ENCODE measurements at places on chromosomes 2 and 18.

GRCh38 chr2:11784747-11785610 lies 38.5 kb downstream of the LPIN1 start:
- DNase-seq, result peak; percentile 15

DNA sequence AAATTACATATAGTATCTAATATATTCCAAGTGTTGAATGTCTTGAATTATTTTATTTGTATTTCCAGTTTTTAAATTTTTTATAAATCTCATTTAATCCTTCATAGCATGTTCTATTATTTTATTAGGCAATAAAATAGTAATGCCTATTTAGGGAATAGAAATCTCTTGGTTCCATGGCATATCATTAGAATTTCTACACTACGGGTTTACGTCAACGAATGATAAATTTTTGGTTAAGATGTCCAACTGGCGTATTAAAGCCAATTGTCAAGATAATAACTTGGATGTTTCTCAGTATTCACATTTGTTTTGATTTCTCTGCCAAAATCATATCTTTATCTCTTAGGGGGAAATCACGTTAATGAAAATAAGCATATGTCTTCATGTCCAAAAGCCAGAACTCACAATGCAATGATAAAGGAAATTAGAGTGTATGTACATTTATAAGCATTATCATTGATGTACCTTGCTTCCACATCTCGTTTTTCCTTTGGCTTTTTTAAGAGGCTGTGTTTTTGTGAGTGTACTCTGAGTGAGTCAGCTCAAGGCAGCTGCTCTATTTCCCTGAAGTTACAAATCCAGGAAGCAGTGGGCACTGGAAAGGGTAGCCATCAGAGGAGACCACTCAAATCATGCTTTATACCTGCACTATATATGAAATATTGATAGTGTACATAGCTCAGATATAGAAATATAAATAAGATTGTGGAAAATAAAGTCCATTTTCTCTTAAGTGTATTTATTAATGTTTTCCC lies 115.8 kb upstream of the PDE1A start:
- no peak for DNase-seq

GRCh38 chr2:101016-101415 lies 54.7 kb upstream of the FAM110C start:
- no peak for DNase-seq

DNA sequence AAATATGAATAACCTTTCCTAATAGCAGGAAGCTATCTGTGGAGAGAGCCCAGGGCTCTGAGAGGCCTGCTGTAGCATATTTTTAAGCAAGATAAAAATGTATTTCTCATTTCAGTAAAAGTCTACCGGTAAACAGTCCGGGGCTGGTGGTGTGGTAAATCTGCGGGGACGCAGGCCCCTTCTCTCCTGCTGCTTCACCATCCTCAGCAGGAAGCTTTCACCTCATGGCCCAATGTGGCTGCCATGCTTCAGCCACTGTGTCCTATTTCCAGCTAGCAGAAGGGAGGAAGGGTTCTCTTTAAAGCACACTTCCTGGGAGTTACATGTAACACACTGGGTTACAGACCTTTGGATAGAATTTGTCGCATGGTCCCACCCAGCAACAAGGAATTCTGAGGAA lies 79.5 kb upstream of the ODC1 start:
- no peak for DNase-seq

DNA sequence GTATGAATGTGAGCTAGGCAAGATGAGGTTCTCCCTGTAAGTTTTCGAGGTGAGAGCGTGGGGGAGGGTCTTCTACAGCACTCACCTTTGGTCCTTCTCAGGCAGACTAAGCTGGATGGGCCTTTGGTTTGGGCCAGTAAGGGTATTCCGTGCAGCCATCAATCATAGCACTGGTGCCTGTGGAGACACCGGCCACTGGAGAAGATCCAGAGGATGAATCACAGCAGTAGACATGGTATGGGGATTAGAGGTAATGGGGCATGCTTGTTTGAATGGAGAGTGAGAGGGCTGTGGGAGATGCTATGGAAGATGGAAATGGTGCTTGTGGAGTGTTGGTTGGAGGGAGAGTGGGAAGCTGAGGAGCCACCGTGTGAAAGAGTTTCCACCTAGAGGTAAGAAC lies 16.1 kb downstream of the MAPRE3 start:
- DNase-seq, result no peak

GRCh38 chr2:235270291-235270690 lies 223.6 kb upstream of the AGAP1 start:
- DNase-seq, result no peak

DNA sequence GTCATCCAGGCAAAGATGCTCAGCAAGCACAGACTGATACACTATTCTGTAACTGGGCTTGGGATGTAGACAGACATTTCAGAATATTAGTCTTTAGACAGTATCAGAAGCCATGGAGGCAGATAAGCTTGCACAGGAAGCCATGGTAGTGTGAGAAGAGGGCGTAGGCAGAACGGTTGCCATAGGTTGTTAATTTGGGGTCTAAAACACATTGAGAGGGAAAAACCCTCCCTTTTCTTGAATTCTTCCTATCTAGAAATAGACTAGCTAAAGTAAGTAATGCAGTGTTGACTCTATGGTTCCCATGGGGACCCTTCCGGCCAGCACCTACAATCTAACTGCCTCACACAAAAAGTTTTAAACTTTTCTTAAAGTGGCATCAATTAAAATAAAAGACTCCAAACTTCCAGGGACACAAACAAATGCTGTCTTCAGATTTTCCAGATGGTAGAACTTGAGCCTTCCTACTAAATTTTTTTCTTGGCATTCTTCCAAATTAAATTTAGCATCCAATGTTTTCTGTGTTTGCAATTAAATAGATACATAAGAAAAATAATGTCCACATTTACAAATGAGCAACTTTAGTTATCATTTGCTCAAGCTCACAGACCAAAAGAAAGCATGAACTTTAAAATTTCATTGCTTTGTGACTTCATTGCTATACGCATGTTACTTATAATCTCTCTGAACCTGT lies 1.9 kb downstream of the PRKRA start:
- DNase-seq, result no peak

DNA sequence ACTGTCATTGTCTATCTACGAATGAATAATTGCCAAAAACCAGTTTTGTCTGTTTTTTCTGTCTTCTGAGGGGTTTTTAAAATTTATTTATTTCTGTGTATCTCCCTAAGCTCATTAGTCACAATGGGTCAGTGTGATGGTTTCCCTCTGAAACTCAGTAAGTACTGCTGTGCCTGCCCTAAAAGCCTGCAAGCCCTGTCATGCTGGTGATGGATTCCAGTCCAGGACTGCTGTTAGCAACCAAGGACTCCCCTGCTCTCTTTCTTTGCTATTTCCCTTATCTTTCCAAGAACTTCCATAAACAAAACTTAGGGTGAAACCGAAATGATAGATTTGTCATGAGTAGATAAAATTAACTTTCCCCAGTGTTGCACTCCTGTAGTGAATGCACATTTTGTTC lies 11.8 kb upstream of the DSG2 start:
- DNase-seq, result no peak

DNA sequence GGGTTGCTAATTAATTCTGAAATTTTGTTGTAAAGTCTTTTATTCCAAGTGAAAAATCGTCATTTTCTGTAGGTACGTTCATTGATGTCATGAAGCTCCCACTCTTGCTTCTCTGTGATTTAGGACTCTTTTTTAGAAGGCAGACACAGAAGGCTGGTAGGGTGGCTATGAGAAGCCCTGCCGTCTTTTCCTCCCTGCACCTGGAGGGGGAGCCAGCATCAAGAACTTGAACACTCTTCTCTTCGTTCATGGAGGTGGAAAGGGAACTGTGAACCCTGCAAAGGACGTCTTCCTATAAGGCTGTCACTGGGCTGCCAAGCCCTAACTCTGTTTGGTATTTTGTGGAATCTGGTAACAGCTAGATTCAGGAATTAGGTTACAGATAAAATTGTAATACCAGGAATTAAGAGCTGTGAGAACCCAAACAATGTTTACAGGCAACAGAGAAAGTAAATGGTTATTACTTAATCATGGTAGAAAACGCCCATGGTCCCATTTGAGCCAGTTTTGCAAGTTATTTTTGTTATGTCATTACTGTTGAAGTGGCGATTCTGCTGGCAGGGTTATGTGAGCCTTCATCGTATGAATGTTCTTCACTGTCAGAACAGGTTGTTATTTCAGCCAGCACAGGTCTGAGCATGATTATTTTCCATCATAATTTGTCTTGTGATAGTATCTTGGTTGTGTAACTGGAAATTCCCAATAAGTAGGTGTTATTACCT lies 112.2 kb downstream of the OSBPL6 start:
- DNase-seq, result no peak

DNA sequence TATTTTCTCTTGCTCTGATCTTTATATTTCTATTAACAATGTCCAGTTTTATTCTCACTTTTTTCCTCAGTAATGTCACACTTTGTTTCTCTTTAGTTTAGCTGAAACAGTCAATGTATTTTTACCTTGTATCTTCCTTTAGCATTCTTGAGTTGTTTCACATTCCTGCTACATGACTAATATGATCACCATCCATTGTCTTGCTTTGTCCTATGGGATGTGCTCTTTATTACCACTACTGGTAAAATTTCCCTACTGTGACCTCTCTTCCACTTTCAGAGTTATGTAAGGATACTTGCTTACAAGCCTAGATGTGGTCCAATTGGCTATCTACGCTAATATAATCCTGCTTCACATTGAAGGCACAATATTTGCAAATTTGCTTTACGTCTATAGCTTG lies 457.9 kb downstream of the PIK3C3 start:
- DNase-seq, result no peak

GRCh38 chr2:196966061-196966460 lies 39.6 kb upstream of the PGAP1 start:
- no peak for DNase-seq

- no peak for DNase-seq
Observed at GRCh38 chr18:33369711-33370449, 70.6 kb downstream of the CCDC178 start.

- DNase-seq, result no peak
Observed at GRCh38 chr2:562391-563364, 114.5 kb downstream of the TMEM18 start.

GRCh38 chr2:173568054-173568453 lies 213.4 kb downstream of the CDCA7 start:
- no peak for DNase-seq

GRCh38 chr18:60180671-60181070 lies 191.9 kb downstream of the MC4R start:
- DNase-seq, result no peak

GRCh38 chr2:124267794-124268193 lies 242.7 kb downstream of the CNTNAP5 start:
- peak; percentile 53 for DNase-seq

DNA sequence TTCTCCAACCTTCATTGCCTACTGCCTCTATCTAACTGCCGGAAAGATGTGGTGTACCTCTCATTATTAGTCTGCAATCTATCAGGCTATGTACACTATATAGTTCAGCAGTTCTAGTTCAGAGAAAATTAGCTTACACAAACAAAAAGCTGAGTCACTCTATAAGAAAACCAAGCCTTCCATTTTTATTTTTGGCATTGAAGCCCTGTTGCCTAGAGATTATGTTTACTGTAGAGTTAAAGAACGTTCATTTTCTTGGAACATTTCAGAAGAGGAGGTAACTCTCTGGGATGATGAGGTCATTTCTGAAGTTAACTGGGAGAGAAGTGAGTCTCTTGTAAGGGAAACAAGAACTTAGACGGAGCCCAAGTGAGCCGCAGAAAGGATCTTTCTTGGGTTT lies 133.5 kb downstream of the FAM124B start:
- peak; percentile 63 for DNase-seq

GRCh38 chr2:15695582-15696330 lies 104.1 kb downstream of the DDX1 start:
- no peak for DNase-seq

GRCh38 chr2:129803032-129803431 lies 176.4 kb upstream of the RAB6C start:
- peak; percentile 48 for DNase-seq

DNA sequence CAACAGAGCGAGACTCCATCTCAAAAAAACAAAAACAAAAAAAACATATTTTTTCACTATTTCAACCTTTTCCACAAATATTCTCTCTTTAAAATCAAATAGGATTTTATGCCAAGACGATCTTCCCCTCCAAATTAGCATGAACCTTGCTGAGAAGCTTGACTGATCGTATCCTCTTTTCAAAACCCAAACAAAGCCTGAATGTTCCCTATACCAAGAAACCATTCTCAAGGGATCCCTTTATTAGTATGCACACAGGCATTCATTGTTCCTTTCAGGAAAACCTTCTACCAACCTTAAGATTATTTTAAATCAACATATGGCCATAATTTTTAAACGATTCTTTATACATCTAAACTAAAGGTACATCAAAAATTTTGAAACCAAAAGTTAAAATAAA lies 6.3 kb downstream of the SPIRE1 start:
- DNase-seq, result no peak
